ENCODE measurements at places on chromosomes 16 and 17.

DNA sequence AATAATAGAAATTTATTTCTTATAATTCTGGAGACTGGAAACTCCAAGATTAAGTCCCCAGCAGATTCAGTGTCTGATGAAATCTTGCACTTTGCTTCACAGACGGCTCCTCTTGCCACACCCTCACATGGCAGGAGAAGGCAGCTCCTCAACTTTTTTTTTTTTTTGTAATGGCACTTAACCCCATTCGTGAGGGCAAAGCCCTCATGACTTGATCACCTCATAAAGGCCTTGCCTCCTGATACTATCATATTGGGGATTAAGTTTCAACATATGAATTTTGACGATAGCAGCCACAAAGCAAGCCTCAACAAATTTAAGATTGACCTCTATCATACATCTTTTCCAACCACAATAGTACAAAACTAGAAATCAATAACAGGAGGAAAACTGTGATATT lies 42.3 kb upstream of the CDYL2 start:
- no peak for DNase-seq

DNA sequence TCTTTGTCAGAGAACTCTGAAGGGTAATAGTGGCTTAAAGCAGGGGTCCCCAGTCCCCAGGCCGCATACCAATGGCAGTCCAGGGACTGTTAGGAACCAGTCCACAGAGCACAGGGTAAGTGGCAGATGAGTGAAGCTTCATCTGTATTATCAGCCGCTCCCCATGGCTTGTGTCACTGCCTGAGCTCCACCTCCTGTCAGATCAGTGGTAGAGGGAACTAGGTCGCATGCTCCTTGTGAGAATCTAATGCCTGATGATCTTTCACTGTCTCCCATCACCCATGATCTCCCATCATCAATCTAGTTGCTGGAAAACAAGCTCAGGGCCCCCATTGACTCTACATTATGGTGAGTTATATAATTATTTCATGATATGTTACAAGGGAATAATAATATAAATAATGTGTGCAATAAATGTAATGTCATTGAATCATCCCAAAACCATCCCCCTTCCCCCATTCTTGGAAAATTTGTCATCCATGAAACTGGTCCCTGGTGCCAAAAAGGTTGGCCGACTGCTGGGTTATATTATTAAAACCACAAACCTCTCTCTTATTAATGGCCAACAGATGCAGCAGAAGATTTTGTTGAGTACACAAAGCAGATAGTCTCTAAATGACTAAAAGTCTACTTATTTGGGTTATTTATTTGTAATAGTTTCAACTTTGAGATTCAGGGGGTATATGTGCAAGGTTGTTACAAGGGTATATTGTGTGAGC lies 782.7 kb downstream of the CDH11 start:
- peak; percentile 86 for DNase-seq

DNA sequence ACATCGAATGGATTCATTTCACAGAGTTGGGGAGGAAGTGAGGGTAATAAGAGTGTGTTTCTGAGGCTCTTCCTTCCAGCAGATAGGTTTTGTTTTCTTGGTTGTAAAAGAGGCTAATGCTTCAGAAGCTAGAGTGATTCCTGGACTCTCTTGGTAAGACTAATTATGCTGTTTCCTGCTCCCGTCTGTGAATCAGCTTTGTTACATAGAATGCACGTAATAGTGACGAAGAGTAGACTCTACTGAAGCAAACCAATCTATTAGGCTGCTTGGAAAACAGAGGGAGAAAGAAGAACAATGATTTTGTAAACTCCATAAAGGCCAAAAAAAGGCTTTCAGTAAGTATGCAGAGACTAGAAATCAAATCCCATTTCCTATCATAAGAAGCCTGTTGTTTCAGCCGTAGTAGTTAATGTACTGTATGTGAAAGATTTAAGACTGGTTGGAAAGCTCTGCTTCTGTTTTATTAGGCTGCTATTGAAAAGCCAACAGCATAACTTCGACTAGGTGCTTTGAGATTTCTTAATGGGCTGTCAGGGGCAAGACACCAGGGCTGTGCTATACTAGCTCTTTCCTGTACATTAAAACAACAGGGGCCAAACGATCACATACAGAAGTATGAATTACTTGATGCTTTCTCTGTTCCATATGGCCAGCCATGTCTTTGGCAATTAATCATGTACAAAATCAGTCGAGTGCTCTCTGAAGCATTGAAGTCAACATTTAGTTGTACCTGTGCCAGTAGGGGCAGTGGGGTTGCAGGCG lies 219.0 kb downstream of the FTO start:
- DNase-seq: no peak

GRCh38 chr16:63066552-63066951 lies 1030.3 kb upstream of the CDH8 start:
- no peak for DNase-seq

GRCh38 chr16:53378138-53378537 lies 56.1 kb upstream of the RBL2 start:
- no peak for DNase-seq

- no peak for DNase-seq
Measured at GRCh38 chr17:14427900-14428647, 127.2 kb downstream of the HS3ST3B1 start.

DNA sequence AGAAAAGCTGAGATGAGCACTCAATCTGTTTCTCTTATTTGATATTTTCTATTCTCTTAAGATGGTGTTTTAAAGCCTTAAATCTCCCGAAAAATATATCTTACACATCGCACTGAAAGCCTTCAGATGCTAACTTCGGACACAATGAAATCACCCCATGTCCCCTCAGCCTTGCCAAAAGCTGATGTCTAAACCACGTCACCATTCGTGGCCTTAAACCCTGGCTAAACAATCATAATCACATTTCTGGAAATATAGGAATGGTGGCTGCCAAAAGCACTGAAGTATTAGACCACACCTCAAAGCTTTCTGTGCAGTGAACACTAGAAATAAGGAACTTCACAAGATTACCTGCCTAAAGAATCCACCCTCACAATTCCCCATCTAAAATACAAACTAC lies 402.7 kb downstream of the SOX9 start:
- no peak for DNase-seq

GRCh38 chr16:73546341-73546845 lies 498.5 kb upstream of the ZFHX3 start:
- no peak for DNase-seq

DNA sequence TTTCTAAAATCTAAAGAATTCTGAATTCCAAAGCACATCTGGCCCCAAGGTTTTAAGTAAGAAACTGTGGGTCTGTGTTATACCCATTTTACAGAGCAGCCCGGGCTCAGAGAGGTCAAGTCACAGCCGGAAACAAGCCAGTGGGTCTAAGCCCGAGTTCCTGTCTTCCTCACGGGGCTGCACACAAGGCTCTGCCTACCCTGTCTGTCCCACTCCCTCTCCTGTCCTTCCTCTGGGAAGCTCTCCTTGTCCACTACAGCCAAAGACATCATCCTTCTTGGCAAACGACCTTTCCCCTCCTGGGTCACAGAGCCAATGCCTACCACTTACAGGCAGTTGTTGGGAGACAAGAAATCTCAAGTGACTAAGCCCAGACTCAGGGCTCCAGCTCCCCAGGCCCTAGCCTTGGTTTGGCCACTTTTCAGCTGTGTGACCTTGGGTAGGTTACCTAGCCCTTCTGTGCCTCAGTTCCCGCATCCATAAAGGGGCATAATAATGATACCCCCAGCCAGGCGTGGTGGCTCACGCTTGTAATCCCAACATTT lies 55.6 kb upstream of the MAP3K14 start:
- no peak for DNase-seq

DNA sequence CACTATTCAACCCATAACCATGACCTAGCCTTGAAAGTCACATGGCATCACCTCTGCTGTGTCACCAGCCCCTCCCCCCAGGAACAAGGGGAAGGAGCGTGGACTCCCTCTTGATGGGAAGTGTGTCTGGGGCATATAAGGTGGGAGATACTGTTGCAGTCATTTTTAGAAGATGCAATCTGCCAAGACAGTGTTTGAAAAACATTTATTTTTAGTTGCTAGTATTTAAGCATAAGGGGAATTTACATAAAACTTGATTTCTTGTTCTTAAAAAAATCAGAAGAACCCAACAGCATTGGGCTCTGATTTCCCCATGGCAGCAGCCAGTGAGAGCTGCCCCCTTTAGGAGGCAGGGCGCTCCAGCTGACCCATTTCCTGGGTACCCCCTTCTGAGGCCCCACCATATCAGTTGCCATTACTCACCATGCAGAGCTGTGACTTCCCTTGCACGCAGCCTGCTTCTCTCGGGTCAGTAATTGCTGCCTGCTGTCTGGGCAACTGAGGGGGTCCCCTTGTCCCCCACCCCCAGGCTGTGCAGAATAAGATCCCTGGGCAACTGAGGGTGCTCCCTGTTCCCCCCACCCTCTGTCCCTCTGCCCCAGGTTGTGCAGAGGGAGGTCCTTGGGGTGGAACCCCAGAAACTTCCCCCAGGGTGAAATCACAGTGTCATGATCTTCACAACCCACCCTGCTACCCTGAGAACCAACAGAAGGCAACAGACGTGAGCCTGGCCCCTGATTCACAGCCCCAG lies 11.8 kb upstream of the CDC42EP4 start:
- DNase-seq: no peak

DNA sequence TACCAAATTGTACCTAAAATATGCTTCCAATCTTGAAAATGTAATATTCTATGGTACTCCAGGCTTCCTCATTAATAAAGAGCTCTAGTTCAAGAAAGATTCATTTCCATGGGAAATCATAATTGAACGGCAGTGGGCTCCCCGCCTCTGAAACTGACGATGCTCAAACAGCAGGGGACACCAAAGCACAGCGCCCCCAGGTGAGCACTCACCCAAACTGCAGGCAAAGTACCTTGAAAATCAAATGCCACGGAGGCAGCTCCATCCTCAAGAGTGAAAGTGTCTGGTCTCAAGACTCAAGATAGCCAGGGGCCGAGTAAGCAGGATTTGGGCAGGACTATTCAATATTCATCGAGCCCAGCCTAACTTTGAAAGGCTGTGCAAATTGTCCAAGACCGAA lies 217.4 kb upstream of the TNRC6C start:
- no peak for DNase-seq

DNA sequence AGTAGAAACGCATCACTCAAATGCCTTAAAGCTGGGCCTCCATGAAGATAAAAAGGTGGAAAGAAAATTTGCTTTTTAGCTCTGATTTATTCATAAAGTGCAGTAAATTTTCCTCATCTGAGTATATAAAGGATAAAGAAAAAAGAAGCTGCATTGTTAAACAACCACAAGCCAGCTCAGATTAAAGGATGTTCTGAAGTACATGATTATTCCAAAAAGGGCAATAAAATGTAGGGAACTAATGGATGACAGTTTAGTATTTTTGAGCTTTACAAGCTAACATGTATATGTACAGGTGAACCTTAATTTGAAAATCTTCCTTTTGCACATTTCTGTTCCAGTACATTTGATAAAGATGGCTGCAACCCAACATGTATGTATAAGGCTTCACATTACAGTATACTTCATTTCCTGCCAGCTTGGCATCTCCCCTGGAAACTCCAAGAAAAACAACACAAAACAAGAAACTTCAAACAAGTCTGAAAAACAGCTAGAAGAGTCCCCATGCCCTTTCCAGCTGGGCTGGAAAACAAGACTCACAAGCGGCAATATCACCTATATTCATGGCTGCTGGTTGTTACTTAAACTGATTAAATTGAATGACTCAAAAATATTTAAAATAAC lies 225.7 kb downstream of the CEP112 start:
- no peak for DNase-seq

DNA sequence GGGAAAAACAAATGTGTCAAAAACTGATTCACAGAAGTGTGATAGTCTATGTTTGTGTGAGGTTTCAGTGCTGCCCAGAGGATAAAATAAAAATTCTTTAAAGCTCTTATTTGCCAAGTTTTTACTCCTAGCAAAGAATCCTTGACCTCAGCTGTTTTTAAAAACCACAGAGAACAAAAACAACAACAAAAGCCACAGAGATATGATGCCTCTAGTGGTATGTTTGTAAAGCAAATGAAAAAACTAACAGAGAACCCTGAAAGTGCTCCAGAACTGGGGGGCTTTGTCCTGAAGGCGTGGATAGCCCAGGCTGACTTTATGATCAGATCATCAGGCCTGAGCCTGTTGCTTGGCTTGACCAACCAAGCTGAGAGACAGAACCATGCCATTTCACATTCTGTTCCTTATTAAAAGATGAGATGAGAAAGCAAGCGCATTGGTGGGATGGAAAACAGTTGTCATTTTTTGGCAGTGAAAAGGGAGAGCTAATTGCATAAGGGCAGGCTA lies 411.0 kb downstream of the CPPED1 start:
- peak; percentile 21 for DNase-seq

DNA sequence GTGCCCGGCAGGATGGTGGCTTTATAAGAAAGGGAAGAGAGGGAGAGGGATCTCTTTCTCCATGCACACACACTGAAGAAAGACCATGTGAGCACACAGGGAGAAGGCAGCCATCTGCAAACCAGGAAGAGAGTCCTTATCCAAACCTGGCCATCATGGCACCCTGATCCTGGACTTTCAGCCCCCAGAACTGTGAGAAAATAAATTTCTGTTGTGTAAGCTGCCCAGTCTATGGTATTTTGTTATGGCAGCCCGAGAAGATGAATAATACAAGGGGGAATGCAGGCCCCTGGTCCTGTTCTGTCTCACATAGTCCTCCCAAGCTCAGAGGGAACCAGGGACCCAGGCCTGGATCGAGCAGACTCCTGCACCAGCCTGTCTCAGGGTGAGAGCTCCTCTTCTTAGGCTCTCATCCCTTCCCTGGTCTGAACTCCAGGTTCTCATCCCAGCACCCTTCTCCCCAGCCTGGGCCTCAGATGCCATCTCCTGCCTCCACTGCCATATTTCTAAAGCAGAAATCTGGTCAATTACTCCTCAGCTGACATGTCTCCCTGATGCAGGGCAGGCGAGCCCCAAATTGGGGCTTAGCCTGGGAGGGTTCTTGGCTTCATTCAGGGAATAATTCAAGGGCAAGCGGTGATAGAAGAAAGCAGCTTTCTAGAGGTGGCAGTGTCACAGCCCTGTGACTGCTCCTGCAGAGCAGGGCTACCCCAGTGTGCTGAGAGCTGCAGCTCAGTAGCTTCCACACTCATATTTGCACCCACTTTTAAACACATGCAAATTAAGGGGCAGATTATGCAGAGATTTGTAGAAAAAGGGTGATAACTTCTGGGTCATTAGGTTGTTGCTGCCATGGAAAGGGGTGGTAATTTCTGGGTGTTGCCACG lies 28.8 kb downstream of the IGFBP4 start:
- DNase-seq: no peak

DNA sequence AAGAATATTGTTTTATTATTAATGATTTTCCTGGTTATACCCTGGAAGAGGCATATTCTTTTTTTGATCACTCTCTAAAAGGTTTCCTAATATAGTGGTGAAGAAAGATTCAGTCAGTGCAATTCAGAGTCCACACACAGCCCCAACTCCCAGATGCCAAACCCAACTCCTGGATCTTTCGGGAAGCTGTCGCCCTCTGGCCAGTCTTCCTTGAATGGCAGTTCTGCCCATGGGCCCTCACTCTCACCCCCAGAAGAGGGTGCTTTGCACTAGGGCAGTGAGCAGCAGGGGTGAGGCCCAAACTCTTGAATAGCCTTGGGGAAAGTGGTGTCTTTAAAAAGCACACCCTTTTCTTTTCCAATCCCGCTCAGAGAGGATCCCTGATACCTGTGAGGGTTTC lies 11.0 kb downstream of the KRT32 start:
- no peak for DNase-seq

- no peak for DNase-seq
Measured at GRCh38 chr16:61820398-61820797, 215.8 kb downstream of the CDH8 start.

GRCh38 chr17:67500261-67500660 lies 123.2 kb downstream of the PITPNC1 start:
- no peak for DNase-seq

All from GM04504 (cell line).